ENCODE measurements at places on chromosomes 12 and 14.

DNA sequence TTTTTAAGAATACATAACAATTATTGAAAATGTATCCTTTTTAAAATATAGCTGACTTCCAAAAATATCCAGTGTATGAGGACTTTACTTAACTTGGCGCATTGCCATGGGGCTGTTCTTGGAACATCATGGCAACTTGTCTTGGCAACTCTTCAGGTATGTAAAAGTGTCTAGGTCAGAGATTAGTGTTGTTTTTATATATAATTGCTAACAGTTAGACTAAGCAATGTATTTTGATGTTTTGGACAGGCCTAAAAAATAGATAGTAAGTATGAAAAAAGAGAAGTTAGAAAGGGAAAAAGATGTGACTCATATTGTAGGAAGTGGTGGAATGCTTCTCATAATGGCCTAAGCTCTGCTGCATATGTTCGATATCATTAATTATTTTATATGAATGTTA lies 70.9 kb downstream of the MON2 start:
- no peak for DNase-seq

DNA sequence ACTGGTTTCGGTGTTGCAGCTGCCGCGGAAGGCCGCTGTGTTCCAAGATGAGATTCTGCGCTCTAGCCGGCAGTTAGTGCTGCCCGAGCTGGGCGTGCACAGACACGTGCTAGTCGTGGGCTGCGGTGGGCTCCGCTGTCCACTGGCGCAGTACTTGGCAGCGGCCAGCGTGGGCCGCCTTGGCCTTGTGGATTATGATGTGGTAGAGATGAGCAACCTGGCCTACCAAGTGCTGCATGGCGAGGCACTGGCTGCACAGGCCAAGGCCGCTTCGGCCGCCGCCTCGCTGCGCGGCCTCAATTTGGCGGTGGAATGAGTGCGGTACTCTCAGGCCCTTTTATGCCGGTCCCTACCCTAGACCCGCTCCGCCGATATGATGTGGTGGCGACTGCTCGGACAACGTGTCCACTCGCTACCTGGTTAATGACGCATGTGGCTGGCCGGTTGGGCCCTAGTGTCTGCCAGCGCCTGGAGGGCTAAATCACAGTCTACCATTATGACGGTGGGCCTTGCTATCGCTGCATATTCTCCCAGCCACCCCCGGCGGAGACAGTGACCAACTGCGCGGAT lies 102.2 kb downstream of the SNAPC1 start:
- no peak for DNase-seq

DNA sequence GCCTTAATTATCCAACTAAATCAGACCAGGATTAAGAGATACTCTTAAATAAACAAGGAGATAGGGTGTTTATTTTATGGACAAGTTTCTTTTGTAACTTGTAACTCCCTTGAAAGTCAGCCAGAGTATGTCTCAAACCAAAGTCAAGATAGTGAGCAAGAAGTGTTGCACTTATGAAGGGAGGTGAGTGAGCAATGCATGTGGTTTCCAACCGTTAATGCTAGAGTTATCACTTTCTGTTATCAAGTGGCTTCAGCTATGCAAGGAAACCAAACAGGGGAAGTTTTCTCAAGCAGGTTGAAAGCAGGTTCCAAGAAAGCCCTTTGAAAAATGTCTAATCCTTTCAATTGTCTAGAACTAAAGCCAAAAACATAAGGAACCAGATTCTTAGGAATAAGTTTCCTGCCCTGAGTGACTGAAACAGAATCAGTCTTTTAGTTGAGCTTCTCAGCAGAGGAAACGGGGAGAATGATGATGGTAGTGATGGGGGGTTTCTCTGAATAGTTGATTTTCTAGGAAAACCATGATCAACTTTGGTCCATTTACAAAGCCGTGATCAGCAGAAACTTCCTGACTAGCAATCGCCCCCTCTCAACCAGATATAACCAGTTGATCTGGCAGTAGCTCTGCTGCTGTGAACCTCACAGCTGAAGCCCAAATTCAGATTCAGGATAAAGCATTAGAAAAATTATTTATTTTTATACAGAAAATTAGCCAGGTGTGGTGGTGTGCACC lies 128.4 kb downstream of the DAD1 start:
- DNase-seq: no peak

DNA sequence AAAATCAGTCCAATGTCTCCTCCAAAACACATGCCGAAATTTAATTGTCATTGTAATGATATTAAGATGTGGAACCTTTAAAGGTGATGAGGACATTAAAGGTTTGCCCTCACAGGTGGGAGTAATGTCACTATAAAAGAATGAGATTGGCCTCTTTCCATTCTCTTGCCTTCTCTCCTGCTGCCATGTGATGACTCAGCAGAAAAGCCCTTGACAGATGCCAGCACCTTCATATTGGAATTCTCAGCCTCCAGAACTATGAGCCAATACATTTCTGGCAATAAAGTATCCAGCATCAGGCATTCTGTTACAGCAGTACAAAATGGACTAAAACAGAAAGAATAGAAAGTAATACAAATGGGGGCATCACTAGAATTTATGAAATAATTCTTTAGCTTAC lies 609.7 kb downstream of the SLC16A7 start:
- no peak for DNase-seq
